ENCODE measurements at places on chromosomes 5 and 9.

- no peak for DNase-seq
Observed at GRCh38 chr5:172505845-172506244, 51.5 kb upstream of the SH3PXD2B start.

- no peak for DNase-seq
Observed at GRCh38 chr9:71487061-71487460, 281.3 kb downstream of the CEMIP2 start.

DNA sequence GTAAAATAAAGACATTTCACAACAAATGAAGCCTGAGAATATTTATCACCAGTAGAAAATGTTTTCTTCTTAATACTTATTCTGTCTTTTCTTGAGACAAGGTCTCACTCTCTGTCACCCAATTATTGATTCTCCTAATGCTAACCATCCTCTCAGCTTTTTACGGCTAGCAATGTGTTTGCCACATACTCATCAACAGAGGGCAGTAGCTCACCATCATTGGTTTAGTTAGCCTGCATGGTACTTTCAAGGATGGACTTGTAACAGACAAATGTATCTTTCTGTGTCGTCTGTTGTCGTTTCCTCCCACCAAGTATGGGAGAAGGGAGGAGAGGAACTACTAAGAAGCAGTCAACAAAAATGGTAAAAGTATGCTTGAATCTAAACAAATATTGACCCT, 5.9 kb upstream of the ACO1 start:
- peak; percentile 13 for DNase-seq

GRCh38 chr5:55520117-55520839, 14.5 kb downstream of the PLPP1 start:
- DNase-seq = no peak

DNA sequence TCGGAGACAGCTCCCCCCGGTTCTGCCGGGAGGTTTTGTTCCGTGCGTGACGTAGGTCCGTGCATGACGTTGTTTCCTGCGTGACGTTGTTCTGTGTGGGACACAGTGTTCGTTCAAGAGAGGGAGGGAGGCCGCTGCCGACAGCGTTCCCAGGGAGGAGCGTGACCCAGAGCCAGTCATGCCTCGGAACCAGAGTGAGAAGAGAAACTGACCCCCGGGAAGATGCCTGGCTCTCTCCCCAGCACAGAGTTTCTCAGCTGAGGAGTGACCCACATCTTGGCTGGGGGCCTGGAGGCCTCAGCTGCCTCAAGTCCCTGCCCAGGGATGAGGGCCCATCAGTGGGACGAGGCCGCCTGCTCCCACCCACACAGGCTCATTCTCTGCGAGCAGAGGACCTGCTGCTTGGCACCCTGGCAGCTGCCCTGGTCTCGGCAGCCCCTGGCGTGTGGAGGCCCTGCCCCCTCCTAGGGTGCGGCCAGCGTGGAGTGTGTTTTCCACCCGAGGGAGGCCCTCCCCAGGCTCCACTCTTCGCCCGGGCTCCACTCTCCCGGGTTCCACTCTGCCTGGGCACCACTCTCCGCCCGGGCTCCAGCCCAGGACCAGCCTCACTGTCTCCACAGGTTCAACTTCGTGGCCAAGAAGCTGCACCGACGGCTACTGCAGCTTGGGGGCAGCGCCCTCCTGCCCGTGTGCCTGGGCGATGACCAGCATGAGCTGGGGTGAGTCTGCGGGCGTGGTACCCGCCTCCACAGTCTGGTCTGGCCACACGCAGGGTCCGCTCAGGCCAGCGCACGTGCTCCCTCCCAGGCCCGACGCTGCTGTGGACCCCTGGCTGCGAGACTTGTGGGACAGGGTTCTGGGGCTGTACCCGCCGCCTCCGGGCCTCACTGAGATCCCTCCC, 7.9 kb downstream of the NDOR1 start:
- DNase-seq = peak; percentile 51

DNA sequence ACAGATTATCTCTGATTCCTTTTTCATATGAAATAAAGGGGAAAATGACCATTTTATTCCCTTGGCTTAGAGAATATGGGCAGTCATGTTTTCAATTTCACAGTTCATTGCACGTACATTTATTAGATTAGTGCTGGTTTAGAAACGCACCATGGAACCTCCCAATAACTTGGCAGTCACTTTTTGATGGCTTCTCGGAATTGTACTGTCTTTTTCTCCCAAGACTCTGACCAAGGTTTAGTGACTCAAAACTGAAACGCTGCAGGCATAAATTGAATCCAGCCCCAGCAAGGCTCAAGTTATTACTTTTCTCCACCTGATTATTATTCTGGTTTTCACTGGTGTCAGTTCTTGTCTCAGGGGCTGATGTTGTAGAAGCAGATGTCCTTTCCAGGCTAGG, 55.6 kb upstream of the EGFLAM start:
- DNase-seq = no peak

GRCh38 chr5:139561655-139562451, 714 bp downstream of the UBE2D2 start:
- no peak for DNase-seq

DNA sequence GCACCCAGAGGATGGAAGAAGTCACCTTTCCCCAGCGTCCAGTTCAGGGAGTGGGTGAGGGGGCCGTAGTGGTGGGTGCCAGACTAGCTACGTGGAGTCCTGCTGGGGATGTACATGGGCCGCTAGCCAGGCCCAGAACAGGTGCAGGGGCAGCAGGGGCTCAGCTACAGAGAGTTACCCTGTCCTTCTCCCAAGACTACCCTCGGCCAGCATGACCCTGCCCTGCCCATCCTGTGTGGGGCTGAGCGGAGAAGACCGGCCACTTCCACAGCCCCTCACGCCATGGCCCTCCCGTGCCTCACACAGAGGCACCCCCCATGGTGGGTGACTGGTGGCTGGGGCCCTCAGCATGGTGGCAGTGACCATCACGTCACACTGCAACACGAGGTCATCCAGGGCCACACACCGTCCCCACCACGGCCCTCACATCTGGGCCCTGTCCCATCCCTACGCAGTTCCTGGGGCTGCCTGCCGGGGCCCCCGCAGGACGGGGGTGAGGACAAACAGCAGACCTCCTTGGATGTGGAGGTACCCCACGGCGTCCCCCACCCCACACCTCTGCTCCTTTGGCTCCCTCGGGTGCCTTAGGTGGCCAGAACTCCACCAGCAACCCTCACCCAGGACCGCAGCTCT, 977 bp upstream of the DPP7 start:
- DNase-seq = no peak

- DNase-seq = no peak
Observed at GRCh38 chr9:130394320-130394719, 50.4 kb upstream of the ASS1 start.

DNA sequence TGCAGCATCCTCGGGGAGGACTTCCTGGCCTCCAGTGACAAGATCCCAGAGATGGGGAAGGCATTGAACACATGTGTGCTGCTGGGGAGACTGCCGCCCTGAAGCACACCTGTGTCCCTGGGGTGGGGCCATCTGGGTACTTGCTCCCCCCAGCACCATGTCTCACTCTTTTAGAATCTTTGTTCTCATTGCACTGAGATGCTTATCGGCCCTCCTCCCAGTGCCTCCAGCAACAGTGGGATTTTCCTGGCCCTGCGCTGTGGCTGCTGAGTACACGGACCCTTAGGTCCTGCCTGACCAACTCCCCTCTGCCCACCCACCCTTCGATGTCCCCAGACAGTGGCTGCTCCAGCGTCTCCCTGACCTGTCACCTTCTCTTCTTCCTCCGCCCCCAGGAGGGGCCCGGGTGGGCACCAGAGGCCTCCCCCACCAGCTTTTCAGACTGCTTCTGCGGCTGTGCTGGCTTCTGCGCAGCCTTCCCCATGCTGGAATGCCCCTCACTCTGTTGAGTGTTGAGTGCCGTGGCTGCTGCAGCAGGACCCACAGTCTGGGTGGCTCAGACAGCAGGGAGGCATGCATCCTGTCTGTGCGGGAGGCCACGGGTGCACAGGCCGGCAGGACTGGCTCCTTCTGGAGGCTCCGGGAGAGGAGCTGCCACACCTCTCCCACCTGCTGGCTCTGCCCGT, 145.9 kb upstream of the IRX2 start:
- DNase-seq = no peak

GRCh38 chr9:27625751-27626150, 52.5 kb upstream of the C9orf72 start:
- no peak for DNase-seq

GRCh38 chr5:79200573-79201183, 35.3 kb upstream of the JMY start:
- DNase-seq = no peak

- DNase-seq = no peak
Observed at GRCh38 chr5:169161022-169161680, 139.8 kb downstream of the SLIT3 start.

DNA sequence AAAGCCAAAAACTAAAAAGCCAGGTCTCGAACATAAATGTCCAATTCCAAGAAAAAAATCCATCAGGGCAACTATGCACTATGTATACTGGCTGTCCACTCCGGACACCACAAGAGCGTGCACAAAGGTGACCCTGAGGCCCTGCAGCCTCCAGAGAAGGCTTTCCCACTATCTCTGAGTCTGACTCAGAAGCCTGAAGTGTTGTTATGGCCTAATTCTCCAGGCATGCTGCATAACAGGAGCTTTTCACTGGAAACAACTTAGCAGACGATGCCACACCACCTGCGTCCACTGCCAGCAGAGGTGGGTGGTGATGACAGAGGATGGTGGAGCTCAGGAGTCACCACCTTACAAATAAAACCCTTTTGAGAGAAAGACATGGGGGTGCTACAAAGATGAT, 63.7 kb downstream of the HABP4 start:
- DNase-seq = no peak

GRCh38 chr5:149834246-149834855, 104.2 kb downstream of the PPARGC1B start:
- DNase-seq = peak; percentile 32

- DNase-seq = no peak
Observed at GRCh38 chr5:78837836-78838235, 147.3 kb downstream of the ARSB start.

DNA sequence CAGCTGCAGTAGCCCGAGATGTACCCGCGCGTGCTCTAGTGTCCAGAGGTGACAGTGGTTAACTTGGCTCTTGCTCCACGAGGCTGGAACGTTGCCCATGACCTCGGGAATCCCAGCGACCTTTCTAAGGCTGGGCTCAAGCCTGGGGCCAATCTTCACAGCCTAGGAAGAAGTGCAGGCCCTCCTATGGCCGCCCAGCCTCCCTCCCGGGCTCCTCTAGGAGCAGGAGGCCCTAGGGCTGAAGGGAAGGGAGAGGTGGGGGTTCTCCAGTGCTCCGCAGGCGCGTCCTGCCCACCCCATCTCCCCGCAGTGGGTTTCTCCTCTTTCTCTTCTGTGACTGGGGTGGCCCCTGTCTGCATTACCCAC, 13.3 kb downstream of the NR2F1 start:
- DNase-seq = no peak
